ENCODE measurements at places on chromosomes 2 and 18.

DNA sequence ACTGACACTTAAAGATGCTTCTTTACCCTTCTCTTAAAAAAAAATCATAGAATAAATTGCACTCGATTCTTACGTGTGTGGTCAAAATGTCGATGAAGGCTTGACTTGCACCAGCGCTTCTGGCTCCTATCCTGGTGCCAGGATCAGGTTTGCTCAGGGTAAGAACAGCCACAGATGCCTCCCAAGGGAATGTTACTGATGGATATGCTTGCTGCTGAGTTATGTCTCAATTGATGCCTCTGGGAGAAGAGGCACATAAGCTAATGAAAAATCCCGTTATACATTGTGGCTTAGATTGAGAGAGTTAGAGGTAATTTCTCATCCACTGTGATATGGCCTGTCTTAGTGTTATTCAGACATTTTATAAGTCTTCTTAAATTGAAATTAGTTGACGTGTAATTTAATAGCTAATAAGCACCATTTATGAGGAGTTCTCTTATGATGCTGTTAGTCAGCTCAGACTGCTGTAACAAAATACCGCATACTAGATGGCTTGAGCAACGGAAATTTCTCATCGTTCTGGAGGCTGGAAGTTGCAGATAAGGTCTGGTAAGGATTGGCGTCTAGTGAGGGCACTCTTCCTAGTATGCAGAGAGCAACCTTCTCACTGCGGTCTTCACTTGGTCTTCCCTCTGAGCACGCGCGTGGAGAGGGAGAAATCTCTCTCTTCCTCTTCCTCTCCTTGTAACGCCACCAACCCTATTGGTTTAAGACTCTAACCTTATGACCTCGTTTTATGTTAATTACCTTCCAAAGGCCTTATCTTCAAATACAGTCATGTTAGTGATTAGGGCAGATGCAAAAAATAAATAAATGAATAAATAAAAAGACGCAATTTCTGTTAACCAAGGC lies 116.6 kb upstream of the NOSTRIN start:
- DNase-seq: no peak

- no peak for DNase-seq
Observed at GRCh38 chr18:68438983-68439382, 275.9 kb downstream of the TMX3 start.

DNA sequence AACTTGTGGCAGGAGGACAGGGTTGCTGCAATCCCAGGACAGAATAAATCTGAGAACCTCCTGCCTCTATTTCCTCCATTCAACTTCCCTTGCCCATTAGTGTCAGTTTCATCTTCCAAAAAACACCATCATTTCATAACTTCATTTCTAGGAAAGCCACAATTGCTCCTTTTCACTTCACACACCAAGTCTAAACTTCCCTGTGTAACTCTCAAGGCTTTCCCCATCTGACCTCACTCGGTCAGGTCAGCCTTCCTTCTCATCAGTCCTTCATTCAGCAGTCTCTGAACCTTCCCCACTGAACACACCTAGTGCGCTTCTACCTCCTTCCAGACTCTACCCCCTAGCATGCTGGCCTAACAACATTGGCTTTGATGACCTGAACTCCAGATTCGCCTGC lies 35.8 kb downstream of the TCF7L1 start:
- no peak for DNase-seq

GRCh38 chr2:10499911-10500521 lies 51.9 kb upstream of the ODC1 start:
- DNase-seq: no peak

DNA sequence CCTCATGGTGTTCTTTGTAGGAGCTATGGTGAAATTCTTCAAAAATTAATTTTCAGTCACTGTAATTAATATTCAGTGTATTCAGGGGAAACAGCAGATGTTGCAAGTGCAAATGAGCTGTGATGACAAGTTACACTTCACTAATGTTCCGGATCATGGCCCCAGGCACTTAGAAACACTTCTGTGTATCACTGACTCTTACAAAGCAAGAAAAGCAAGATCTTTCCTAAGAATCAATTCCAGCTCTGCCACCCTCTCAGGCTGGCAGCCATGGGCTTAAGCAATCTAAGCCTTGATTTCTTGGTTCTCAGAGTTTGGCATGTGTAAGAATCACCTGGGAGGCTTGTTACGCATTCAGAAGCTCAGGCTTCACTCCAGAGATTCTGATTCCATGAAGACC lies 78.0 kb downstream of the MARCHF4 start:
- DNase-seq: no peak

GRCh38 chr18:4455113-4455811 lies at the start of gene DLGAP1:
Gene DLGAP1 (minus strand): TSS chr18:4455307.
- DNase-seq: peak; percentile 79
